PC-9 (cell line): ENCODE measurements at places on chromosomes 1 and 21. TPM values are rescaled to one million over a fixed set of nuclear protein-coding genes. Genes with fewer than 3 reads are reported as not detected.

The RGS4 gene
- total RNA-seq: not detected in 2 replicates

The TAS1R1 gene
- total RNA-seq: not detected in 2 replicates

DNA sequence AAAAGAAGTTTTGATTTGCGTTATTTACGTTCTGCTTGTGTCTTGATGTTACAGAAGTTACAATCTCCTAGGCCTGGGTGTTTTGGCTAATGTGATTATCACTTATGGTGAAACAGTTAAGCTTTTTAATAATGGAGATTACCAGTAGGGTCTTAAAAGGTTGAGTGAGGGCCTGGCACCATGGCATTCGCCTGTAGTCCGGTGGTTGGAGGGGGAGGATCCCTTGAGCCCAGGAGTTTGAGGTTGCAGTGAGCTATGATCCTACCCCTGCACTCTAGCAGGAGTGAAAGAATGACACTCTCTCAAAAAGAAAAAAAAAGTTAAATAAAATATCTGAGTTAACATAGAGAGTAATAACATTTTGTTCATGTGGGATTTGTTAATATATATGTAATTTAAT is 8.8 kb upstream of the SPEN start:
- DNase-seq: no peak

DNA sequence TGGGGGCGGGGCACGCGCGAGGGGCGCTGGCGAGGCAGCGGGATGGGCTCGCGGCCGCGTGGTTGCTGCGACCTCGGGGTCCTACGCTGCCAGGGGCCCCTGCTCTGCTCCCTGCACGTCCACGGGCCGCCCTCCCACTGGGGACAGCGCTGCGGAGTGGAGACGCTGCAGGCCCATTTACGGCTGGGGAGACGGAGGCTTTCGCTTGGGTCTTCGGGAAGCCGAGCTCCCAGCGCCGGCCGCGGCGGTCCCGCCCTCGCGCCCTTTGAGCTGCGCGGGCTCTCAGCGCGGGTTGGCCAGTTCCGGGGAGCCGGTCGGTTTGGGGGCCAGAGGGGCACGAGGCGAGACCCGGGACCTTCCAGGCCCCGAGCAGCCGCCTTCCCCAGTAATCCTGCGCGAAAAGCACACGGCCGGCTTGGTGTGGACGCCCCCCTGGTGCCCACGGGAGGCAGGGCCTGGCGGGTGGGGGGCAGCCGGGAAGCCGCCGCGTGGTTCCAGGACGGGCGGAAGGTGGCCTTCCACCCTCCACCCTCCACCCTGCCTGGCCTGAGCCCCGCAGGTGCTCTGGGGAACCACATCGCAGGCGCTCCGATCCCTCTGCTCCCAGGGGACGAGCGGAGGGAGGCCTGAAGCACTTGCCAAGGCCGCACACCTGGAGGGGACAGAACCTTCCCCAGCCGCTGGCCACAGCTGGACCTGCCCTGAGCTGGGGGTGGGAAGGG is 570 bp upstream of the PEX10 start:
- DNase-seq: no peak

DNA sequence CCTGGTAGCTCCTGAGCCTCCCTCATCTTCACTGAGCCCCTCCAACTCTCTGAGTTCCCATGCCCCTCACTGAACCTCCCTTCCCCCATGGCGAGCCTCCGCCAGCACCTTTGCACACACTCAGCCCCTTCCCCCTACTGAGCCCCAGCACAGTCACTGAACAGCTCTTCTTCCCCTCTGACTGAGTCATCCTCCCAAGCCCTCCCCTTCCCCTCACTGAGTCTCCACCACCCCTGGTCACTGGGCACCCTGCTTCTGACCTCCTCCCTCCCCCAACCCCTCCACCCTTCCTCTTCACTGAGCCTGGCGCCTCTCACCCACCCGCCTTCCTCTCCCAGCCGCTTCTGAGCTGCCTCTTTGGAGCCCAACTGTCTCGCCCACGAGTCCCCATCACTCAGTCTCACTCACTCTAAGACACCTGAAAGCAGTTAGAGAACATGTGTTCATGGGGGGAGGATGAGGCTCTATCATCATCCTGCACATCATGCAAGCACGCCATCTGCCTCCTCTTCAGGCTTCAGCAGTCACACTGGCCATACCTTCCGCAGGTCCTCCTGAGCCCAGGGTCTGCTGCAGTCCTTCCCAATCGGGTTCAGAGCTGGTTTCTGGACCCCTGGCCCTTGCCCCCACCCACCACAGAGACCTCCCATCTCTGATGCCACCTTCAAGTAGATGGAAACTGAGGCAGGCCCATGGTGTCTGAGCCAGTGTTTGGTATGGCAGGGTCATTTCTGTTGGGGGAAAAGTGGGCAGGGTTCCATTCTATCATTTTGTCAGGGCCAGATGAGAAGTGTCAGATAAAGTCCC is 2.0 kb upstream of the TRNP1 start:
- no peak for DNase-seq

GRCh38 chr1:212777151-212777550 is 14.4 kb downstream of the NSL1 start:
- no peak for DNase-seq
